D721Med (cell line): ENCODE measurements at places on chromosomes 6 and 20.

GRCh38 chr6:85948481-85948880 lies 305.8 kb upstream of the SYNCRIP start:
- DNase-seq = no peak

GRCh38 chr6:154882107-154882506 lies 113.0 kb upstream of the TIAM2 start:
- DNase-seq = no peak

GRCh38 chr6:50539447-50539846 lies 173.9 kb upstream of the TFAP2D start:
- no peak for DNase-seq

DNA sequence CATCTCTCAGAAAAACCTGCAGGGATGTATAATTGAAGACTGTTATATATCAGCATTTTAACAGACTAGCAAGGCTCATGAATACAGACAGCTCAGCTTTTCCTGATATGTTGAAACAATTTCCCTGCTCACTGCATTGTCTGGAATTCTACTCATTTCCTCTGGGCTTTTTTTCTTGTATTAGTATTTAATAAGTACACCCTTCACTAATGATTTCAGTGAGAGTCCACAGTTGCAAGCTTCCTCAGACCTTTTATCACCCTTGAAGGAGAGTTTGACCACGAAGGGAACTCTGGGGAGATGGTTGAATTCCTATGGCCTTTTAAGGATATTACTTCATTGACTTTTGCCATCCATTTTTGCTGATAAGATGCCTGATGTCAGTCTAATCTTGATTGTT lies 248.7 kb downstream of the ADGB start:
- DNase-seq = no peak

- no peak for DNase-seq
Measured at GRCh38 chr6:131950767-131951575, at the start of gene CCN2. TSS of gene CCN2 (minus strand) at chr6:131951372. CDS start at chr6:131951172, 200 bp downstream.
